COR-L47 (cell line): ENCODE measurements at places on chromosomes 4 and X.

GRCh38 chrX:137166591-137166990 is 132.8 kb upstream of the GPR101 start:
- peak; percentile 6 for DNase-seq

DNA sequence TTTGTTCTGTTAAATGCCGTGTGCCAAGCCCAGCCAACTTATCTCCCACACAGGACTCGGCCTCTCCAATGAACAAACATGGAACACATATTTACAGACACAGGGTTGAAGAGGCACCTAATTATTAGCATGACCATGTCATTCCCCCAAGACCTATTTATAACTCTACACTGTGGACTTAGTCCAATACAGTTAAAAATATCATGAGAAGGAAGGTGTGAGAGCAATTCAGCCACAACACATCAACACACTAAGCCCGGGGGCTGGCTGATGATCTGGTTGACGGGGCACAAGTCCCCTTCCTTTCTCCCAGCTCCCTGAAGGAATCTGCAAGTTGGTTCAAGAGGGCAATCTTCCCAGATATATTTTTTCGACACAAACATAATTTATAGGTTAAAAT is 28.1 kb downstream of the MANBA start:
- no peak for DNase-seq

DNA sequence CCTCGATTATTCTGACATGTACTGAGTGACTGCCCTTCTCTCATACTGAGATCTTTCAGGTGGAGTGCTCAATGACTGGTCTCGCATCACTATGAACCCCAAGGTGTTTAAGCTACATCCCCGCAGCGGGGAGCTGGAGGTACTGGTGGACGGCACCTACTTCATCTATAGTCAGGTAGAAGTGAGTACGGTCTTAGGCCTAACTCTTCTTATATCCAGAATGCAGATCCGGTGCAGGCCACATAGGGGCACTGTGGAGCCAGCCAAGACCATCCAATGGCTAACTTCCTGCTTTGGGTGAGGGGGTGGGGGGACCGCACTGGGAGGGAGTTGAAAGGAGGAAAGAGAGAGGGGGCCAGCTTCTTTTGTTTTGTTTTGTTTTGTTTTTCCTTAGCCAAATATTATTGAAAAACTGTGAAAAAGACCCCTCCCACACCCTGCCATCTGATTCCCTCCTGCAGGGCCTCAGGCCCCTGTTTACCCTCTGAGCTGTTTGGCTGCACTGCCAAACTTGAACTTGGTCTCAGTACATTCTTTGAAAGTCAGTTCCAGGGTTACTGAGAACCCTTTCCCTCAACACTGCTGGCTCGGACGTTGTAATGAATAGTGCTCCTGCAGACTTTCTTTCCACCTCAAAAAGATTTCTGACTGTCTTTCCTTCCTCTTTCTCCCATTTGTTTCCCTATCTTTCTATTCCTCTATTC is 16.2 kb downstream of the AWAT2 start:
- peak; percentile 6 for DNase-seq

DNA sequence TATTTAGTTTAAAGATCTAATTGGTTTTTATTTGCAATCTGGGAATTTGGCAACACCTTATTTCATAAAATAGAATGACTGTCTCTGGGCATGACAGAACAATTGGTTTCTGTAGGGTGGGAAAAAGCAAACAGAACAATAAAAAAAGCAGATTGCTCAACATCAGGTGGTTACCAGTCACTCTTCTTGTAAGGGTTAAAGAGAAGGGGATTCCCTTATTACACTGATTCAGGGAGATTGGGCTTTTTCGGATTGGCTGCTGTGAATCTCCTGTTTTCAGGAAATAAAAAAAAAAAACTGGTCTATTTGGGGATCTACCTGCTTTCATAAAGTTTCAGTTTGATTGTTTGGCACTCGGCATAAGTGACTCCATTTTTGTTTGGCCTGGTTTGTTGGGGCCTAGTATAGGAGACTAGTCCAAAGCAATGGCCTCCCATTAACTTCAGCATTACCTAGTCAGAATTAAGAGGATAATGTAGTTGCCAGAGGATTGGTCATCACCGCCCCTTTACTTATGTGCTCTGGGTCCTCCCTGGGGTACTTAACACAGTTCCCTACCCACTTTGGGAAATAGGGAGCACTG is 380.5 kb downstream of the IDS start:
- DNase-seq, result no peak

GRCh38 chr4:71498002-71498401 is 159.2 kb downstream of the SLC4A4 start:
- peak; percentile 8 for DNase-seq

DNA sequence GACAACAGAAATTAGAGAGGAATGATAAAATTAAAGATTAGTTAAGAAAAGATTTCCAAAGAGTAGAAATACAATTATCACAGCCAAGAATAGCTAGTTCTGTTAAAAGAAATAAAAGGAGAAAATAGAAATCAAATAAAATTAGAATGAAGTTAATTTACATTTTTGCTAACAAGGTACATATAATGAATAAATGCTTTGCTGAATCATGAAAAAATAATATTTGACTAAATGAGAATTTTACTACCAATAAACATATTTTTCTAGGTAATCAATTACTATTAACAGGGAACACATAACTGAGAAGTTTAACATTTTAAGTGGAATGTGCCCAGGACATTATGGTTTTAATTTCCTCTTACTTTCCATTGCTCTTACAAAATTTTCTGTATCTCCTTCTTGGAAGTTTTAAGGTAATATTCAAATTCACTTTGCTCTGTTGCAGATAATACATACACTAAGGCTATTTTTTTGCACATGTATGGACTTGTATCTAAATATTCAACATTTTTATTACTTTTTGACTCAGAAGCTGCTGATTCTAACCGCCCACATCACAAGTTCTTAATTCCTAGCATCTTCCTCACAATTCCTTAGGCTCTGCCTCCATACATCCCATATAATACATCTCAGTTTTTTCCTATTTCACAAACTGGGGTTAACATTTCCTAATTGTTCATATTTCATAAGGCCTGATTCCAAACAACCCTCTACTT is 870.7 kb upstream of the INTU start:
- DNase-seq, result no peak

DNA sequence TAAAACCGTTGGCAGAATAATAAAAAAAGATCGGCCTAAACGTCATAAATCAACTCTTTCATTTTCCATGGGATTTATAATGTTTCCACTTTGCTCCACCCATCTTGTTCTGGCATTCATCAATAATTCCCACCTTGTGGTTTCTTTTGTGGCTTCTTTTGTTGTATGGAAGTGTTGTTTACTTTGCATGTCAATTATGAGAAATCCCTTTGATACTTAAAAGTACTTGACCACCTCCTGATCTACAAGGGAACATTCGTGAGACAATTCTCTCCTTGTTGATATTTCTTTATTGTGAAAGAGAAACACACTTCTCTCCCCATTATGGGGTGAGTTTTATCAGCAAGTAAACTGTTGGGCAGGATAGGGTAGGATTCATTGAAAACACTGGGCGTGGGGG is 2.8 kb downstream of the AMELX start:
- DNase-seq, result peak; percentile 3

DNA sequence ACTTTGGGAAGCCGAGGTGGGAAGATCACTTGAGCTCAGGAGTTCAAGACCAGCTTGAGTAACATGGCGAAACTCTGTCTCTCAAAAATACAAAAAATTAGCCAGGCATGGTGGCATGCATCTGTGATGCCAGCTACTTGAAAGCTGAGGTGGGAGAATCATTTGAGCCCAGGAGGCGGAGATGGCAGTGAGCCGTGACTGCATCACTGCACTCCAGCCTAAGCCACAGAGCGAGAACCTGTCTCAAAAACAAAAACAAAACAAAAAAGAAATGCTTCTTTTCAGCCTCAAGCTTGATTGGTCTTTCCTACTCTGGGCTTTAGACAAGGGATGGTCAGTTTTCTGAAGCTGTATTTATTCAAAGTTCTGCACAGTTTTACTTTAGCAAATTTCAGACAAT is 15.8 kb upstream of the DHRSX start:
- no peak for DNase-seq

GRCh38 chr4:163744861-163745260 is 250.4 kb downstream of the TMA16 start:
- no peak for DNase-seq

- DNase-seq, result no peak
Measured at GRCh38 chr4:48725414-48725813, 54.7 kb downstream of the FRYL start.

GRCh38 chr4:40211224-40212185 is 14.7 kb downstream of the RHOH start:
- DNase-seq, result no peak

GRCh38 chr4:113665036-113665435 is 96.5 kb downstream of the CAMK2D start:
- no peak for DNase-seq

DNA sequence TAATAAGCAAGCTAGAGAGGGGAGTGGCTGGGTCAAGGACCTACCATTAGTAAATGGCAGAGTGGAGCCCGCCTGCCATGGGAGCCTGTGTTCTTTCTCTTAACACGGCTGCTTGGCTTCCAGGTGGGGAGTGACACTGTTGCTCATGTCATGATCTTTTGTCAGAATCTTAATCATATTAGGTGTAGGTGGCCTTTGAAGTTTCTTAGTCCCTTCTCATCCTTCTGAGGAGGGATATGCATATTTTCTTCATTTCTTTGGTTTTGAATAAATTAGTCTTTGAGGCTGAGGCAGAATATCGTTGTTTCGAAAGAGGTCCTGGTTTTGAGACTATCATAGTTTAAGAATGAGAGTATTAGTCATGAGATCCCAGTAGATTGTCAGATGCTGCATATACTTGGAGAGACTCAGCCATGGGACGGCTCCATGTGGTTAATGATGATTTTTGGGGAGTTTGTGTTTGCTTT is 28.9 kb downstream of the SNX25 start:
- no peak for DNase-seq

DNA sequence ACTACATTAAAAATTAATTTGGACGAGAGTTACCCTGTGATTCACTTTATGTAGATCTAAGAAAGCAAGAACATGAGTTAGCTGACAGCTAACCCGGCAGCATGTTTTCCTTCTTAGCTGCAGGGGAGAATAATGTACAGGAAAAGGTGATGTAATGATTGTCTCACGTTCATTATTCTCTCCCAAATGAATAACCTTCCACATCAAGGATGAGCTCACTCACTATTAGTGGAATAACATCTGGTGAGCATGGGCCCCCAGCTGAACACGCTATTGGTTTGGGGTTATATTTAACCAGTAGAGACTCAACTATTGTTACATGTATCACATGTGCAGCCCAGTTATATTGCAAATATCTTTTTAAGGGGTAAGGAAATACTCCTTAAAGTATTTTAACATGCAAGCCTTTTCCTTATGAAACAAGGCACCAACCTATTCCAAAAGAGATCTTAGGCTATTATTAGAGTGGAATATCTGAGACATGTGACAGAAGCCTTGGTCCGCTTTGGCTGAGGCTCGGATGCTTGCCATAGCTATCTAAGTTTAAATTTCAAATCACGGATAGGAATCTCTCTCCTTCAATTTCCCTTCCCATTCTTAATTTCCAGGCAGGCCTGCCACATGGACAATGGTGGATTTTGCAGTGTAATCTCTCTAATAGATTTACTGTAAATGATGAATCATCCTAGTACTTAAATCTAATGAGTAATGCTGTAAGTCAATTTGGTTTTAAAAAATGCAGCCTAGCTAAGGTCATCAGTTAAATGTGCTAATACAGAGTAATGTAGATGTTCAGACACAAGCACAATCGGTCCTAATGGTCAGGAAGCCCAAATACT is 99.0 kb upstream of the OTUD4 start:
- no peak for DNase-seq

DNA sequence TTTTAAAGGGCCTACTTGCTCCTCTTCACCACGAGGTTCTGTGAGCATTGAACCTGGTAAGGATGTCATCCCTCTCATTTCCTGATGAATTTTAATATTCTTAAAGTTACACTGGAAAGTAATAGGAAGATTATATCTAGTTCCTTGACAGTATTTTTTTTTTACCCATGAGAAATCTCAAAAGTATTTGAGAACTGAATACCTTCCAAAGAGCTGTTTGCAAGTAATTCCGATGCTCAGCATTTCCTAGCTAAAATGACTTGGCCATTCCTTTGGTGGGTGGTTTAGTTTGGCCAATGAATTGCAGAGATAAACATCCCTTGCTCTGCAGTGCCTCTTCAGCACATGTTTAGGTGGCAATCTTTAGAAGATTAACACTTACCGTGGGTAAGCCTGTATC is 110.2 kb upstream of the WDR1 start:
- DNase-seq, result no peak

DNA sequence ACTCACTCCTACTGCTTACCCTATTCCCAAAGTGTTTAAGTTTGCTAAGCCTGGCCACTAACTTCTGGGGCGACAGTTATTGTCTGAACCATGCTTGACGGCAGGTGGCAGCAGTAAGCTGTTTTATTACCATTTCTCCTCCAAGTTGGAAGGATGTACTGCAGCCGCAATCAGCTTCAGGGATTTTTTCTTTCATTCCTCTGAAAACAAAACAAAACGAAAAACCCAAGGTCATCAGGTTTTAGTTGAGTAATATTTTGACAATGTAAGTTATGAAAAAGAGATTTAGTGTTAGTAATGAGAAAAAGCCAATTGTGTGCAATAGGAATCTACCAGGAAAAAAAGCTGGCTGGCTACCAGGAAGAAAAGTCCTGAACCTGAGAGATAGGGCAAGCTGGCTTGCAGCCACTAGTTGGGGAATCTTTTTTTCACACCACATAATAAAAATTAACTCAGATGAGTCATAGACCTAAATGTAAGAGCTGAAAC is 13.2 kb upstream of the RAB9B start:
- peak; percentile 12 for DNase-seq

DNA sequence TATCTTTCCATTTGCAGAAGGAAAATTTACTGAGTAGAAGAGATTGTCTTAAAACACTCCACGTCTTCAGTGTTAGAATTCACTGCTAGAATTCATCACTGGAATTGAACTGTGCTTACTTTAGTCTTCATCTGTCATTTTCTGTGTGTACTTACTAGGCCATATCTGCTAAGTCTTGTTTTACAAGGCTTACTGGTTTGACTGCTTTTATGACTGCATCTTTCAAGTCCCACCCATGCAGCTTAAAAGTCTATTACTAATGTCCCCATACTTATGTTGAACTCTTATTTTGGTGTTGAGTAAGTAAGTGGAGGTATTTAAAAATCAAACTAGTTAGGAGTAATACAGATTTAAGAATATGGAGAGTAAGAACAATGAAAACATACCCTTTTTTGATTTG is 14.6 kb downstream of the CLCN3 start:
- no peak for DNase-seq

DNA sequence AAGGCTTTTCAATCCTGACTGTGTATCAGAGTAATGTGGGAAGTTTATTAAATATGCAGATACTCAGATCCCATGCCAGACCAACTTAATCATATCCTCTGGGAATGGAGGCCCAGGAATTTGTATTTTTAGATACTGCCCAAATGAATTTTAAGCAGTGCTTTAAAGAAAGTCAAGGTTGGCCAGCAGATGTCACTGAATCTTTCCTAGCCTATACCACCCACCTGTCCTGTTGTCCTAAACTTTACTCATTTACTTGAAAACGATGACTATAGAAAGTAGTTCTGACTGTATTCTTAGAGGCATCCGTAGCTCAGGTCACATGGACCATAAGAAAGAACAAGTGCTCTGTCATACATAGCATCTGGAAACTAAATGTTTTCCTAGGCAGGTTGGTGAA is 79.9 kb downstream of the AMOT start:
- DNase-seq, result no peak

GRCh38 chrX:152904151-152905080 is 6.5 kb downstream of the ZNF185 start:
- DNase-seq, result peak; percentile 2

- no peak for DNase-seq
Measured at GRCh38 chr4:120874792-120875774, 47.4 kb downstream of the PRDM5 start.
